Progenitor cell of endocrine pancreas (in vitro differentiated cells): ENCODE measurements at places on chromosomes 5 and 9.

GRCh38 chr5:160219356-160219755 is 9.9 kb upstream of the FABP6 start:
- H3K27ac ChIP-seq, result no peak overlapping the region
- H3K4me1 ChIP-seq, result no peaks in the 10 kb centered on the region
- no peaks in the 10 kb centered on the region for H3K27me3 ChIP-seq

DNA sequence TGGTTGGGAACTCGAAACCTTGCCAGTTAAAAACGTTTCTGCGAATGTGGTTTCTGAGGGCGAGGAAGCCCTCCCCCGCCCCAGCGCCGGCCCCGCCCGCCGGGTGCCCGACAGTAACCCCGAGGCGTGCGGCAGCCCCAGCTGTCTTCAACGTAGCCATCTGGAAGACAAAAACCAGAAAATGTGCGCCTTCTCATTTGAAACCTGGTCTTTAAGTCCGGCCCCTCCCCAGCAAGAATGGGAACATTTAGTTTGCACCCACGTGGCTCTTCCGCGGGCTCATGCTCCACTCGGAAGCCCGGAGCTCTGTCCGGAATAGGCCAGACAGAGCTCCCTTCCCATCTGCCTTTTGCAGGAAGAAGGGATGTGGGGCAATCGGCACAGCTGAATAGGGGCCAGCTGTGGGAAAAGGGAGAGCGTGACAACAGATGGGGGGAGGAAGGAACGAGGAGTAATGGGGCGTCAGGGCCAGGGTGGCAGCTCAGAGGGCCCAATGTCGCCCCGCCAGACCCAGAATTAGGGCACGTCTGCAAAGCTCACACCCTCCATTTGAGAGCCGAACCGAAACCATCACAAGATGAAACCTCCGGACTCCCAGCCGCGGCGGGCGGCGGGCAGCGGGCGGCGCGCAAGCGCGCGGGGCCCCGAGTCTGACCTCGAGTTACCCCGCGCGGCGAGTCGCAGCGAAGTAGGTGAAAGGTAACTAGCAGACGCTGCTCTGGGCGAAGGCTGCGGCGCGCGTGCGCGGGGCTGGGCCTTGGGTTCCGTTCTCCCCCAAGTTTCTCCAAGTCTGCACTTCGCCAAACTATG is 63.4 kb upstream of the ABCA1 start:
- H3K27ac ChIP-seq, result peak overlapping the region; percentile 98
- no peaks in the 10 kb centered on the region for H3K36me3 ChIP-seq
- H3K4me1 ChIP-seq, result peaks cover 31% of the 10 kb centered on the region
- peak overlapping the region; percentile 82 for H3K4me3 ChIP-seq
- DNase-seq, result peak; percentile 68

DNA sequence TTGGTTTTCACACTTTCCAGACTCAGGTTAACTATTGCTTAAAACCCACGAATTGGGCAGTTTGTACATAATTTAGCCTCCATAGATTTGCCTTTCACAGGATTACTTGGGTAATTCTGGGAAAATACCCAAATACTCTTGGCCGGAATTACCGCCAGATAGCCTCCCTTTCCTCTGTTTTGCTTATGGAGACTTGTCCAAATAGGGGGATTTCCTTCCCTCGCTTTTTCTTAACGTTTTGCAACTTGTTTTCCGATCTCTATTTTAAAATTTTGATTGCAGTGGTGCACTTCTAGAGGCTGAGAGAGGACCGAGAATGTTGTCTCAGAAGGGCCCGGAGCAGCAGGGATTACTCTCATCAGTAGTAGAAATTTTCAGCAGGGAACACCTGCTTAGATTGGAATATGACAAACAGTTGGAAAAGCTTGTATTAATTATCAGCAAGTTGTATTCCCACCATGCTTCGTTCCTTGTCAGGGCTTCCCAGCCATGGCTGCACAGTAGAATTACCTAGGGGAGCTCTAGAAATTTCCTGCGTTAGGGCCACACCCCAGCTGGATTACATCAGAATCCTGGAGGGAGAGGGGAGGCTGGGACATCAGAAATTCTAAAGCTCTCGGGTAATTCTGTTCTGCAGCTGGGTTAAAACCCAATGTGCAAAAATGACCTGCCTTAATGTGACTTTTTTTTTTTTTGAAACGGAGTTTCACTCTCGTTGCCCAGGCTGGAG is 329.1 kb downstream of the SH3GL2 start:
- H3K4me3 ChIP-seq, result peak overlapping the region; percentile 66
- peaks cover 60% of the 10 kb centered on the region for H3K27me3 ChIP-seq
- DNase-seq, result no peak
- no peak overlapping the region for H3K27ac ChIP-seq
- H3K36me3 ChIP-seq, result no peaks in the 10 kb centered on the region
- peaks cover 3% of the 10 kb centered on the region for H3K4me1 ChIP-seq

GRCh38 chr5:140827704-140828361 is at the start of gene PCDHA6:
Gene PCDHA6 (plus strand): TSS chr5:140827960. CDS start chr5:140828092, 132 bp downstream.
- no peaks in the 10 kb centered on the region for H3K27me3 ChIP-seq
- no peak for DNase-seq
- H3K4me3 ChIP-seq, result peak within 1 kb of the TSS; percentile 78
- H3K36me3 ChIP-seq, result peaks cover 49% of the 10 kb centered on the region
- H3K4me1 ChIP-seq, result no peaks in the 10 kb centered on the region
- H3K27ac ChIP-seq, result peak within 1 kb of the TSS; percentile 98

DNA sequence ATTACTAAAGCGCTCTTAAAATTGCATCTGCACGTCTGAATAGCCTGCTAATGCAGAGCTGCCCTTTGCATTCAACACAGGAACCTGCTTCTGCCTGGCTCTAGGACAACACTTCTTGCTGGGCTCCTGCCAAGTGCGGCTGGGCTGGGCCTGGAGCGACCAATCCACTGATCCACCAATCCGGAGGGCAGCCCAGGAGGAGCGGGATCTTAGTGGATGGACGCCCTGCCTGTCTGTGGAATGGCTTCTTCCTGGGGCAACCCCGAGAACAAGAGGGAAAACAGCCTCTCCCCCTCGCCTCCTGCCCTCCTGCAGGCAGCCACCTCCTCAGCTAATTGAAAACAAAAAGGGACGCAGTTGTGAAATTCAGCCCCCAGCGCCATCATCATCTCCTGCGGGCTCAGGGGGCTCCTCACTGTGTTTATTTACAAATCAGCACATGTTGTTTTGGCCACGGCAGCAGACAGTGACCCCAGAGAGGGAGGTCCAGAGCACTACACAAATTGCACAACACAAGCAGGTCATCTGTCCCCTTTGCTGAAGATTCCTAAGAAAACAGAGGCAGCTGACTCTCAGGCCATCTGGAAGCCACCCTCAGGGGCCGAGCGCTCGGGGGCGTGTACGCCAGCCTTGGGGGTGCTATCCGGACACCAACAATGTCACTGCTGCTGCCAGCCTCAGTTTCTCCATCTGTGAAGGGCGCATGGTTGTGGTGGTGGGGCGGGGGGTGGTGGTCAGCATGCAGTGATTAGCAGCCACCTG is 57.3 kb downstream of the GADD45G start:
- H3K4me1 ChIP-seq, result peaks cover 22% of the 10 kb centered on the region
- peak overlapping the region; percentile 60 for H3K27ac ChIP-seq
- H3K4me3 ChIP-seq, result peak overlapping the region; percentile 72
- H3K27me3 ChIP-seq, result peaks cover 34% of the 10 kb centered on the region
- no peaks in the 10 kb centered on the region for H3K36me3 ChIP-seq

DNA sequence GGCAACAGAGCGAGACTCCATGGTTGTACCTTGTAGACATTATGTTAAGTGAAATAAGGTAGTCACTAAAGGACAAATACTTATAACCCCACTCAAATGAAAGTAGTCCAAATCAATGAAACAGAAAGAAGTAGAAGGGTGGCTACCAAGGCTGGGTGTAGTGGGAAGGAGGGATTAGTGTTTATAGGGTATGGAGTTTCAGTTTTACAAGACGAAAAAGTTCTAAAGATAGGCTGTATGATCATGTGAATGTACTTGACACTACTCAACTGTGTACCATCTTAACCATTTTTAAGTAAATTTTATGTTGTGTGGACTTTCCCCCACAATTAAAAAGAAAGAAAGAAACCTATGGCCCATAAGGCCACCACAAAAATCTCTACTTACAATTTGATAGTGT is 32.2 kb downstream of the ALDH7A1 start:
- peaks cover 43% of the 10 kb centered on the region for H3K36me3 ChIP-seq
- no peak for DNase-seq
- no peak overlapping the region for H3K4me3 ChIP-seq
- no peaks in the 10 kb centered on the region for H3K27me3 ChIP-seq

GRCh38 chr9:68669218-68669617 is 35.8 kb upstream of the PIP5K1B start:
- H3K27me3 ChIP-seq, result peaks cover 14% of the 10 kb centered on the region
- H3K4me1 ChIP-seq, result peaks cover 3% of the 10 kb centered on the region
- no peaks in the 10 kb centered on the region for H3K36me3 ChIP-seq
- no peak for DNase-seq
- H3K27ac ChIP-seq, result peak overlapping the region; percentile 47
- no peak overlapping the region for H3K4me3 ChIP-seq

- H3K4me3 ChIP-seq, result no peak overlapping the region
- H3K36me3 ChIP-seq, result no peaks in the 10 kb centered on the region
- DNase-seq, result peak; percentile 34
- peaks cover 23% of the 10 kb centered on the region for H3K27me3 ChIP-seq
- peak overlapping the region; percentile 71 for H3K27ac ChIP-seq
- no peaks in the 10 kb centered on the region for H3K4me1 ChIP-seq
These were observed 100.5 kb upstream of the NMUR2 start for GRCh38 chr5:152505442-152506042.

GRCh38 chr5:92800365-92800764 is 780.7 kb downstream of the NR2F1-AS1 start:
- peaks cover 21% of the 10 kb centered on the region for H3K27me3 ChIP-seq
- peaks cover 13% of the 10 kb centered on the region for H3K4me1 ChIP-seq
- no peak for DNase-seq
- no peak overlapping the region for H3K27ac ChIP-seq

DNA sequence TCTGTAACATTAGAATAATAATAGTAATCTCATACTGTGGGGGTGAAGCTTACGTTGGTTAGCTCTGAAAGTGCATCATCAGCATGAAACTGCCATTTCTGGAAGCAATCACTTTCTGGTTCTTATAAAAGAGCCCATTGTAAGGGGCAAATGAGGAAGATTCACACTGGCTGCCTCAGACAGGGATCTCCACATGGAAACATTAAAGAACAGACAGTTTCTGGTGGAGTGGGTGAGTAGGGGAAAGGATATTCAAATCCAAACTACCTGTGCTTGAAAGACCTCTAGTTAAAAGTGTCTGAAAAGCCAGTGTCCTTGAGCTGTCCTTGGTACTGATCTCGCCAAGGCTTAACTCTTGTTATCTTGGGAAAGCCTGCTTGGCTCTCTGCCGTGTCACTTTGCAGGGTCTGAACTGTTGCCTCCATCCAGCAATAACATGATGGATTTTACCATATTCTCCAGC is 19.1 kb upstream of the SLC31A2 start:
- H3K27me3 ChIP-seq, result peaks cover 32% of the 10 kb centered on the region
- H3K4me3 ChIP-seq, result no peak overlapping the region
- H3K36me3 ChIP-seq, result no peaks in the 10 kb centered on the region

GRCh38 chr5:56142614-56143372 is 90.3 kb downstream of the ANKRD55 start:
- no peak overlapping the region for H3K4me3 ChIP-seq
- H3K36me3 ChIP-seq, result no peaks in the 10 kb centered on the region
- peaks cover 5% of the 10 kb centered on the region for H3K4me1 ChIP-seq
- no peak overlapping the region for H3K27ac ChIP-seq
- no peak for DNase-seq
- H3K27me3 ChIP-seq, result no peaks in the 10 kb centered on the region

- no peak overlapping the region for H3K4me3 ChIP-seq
- DNase-seq, result no peak
- no peaks in the 10 kb centered on the region for H3K4me1 ChIP-seq
- no peaks in the 10 kb centered on the region for H3K36me3 ChIP-seq
These were observed 30.9 kb upstream of the BARHL1 start for GRCh38 chr9:132551556-132551955.

GRCh38 chr5:56666901-56667300 is 148.4 kb upstream of the MAP3K1 start:
- H3K4me3 ChIP-seq, result no peak overlapping the region
- H3K27me3 ChIP-seq, result peaks cover 11% of the 10 kb centered on the region
- DNase-seq, result no peak
- H3K27ac ChIP-seq, result no peak overlapping the region
- H3K36me3 ChIP-seq, result no peaks in the 10 kb centered on the region

GRCh38 chr9:17551023-17551422 is 27.8 kb upstream of the SH3GL2 start:
- H3K4me3 ChIP-seq, result no peak overlapping the region
- no peak overlapping the region for H3K27ac ChIP-seq
- H3K4me1 ChIP-seq, result no peaks in the 10 kb centered on the region
- H3K36me3 ChIP-seq, result no peaks in the 10 kb centered on the region

DNA sequence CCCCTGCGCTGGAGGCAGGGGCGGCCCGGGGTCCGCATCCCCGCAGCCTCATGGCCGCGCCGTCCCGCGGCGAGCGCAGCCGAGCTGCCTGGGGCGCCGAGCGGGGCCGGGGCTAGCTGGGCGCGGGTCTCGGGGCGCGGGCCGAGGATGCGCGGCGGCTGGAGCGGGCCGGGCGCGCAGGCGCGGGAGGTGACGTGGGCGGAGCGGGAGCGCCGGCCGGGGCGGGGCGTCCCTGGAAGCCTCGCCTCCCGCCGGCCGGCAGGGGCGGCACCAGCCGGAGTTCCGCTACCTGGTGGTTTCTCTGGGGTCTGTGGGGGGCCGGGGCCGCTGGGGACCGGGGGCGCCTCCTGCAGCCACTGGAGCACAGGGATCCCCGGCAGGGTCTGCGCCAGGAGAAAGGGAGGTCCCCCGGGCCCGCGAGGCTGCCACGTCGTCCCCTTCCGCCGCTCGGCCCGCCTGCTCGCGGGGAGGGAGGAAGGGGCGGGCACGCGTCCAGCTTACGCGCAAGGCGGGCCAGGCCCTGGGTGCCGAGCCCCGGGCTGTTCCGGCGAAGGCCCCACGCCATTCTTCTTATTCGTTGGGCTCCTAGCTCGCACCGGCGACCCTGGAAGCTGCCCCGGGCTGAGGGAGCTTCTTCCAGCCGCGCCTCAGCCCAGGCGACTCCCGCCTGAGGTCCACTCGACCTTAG is at the start of gene LPCAT1:
Gene LPCAT1, minus strand, starts transcription at position 168 of the 688 bp plus-strand sequence. Its CDS starts 116 bp downstream, at position 52.
- H3K36me3 ChIP-seq, result no peaks in the 10 kb centered on the region
- peak within 1 kb of the TSS; percentile 77 for H3K4me3 ChIP-seq
- H3K27ac ChIP-seq, result no peak within 1 kb of the TSS
- DNase-seq, result peak; percentile 67

- peaks cover 3% of the 10 kb centered on the region for H3K27me3 ChIP-seq
- H3K36me3 ChIP-seq, result no peaks in the 10 kb centered on the region
- H3K4me1 ChIP-seq, result peaks cover 40% of the 10 kb centered on the region
These were observed 225.1 kb downstream of the DCP2 start for GRCh38 chr5:113201715-113202114.

- no peak overlapping the region for H3K27ac ChIP-seq
- no peak for DNase-seq
- no peak overlapping the region for H3K4me3 ChIP-seq
- no peaks in the 10 kb centered on the region for H3K27me3 ChIP-seq
These were observed 72.4 kb upstream of the SNX2 start for GRCh38 chr5:122702524-122702875.

GRCh38 chr9:137702615-137703379 is 84.0 kb downstream of the EHMT1 start:
- no peaks in the 10 kb centered on the region for H3K27me3 ChIP-seq
- no peak overlapping the region for H3K4me3 ChIP-seq
- H3K27ac ChIP-seq, result no peak overlapping the region
- H3K36me3 ChIP-seq, result peaks cover 17% of the 10 kb centered on the region
- no peak for DNase-seq
- peaks cover 10% of the 10 kb centered on the region for H3K4me1 ChIP-seq

GRCh38 chr5:124956471-124957029 is 210.1 kb upstream of the ZNF608 start:
- DNase-seq, result no peak
- H3K27me3 ChIP-seq, result no peaks in the 10 kb centered on the region
- no peak overlapping the region for H3K27ac ChIP-seq
- no peaks in the 10 kb centered on the region for H3K4me1 ChIP-seq
